ENCODE measurements at places on chromosomes 12 and 14. TPM values are rescaled to one million over a fixed set of nuclear protein-coding genes. Genes with fewer than 3 reads are reported as not detected.

GRCh38 chr14:44763356-44763755 is 198.4 kb downstream of the KLHL28 start:
- DNase-seq: no peak

MON2 gene
- polyA plus RNA-seq: 80.5 TPM

DNA sequence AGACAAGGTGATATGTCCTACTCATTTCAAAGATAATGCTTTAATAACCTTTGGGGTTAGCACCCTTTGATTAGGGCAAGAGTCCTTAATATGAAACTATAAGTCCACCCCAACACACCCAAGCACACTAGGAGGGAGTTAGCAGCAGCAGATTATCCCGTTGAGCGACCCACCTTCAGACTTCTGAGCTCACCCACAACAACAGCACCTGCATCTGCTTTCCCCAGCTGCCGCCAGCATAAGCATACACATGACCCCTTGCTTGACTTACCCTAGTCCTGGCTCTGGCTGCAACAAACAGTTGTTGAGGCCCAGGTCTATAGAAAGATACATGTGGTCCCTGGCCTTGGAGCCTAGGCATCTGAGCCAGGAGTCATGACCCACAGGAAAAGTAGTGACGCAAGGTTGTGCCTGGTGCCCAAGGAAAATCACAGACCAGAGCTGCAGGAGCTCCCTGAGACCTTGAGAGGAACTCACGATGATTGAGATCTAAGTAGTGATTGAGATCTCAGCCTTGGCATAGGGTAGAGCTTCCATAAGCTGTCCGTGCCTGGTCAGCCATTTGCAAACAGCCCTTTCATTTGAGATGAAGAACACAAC is 19.0 kb downstream of the ZDHHC22 start:
- DNase-seq: no peak

DNA sequence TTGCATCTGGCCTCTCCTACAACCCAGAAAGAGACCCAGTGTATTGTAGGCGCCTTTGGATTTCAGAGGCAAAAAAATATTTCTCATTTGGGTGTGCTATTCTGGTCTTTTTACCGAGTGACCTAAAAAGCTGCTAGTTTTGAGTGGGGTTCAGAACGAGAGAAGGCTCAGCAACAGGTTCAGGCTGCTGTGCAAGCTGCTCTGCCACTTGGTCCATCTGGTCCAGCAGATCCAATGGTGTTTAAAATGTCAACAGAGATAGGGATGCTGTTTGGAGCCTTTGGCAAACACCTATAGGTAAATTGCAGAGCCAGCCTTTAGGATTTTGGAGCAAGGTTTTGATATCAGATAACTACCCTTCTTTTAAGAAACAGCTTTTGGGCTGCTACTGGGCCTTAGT is 25.3 kb upstream of the DYRK2 start:
- DNase-seq: no peak

- no peak for DNase-seq
Measured at GRCh38 chr12:52041695-52042123, 9.5 kb upstream of the NR4A1 start.

GRCh38 chr14:89614009-89614691 is 197.1 kb upstream of the FOXN3 start:
- DNase-seq: no peak

WDHD1 gene
- polyA plus RNA-seq: 22.3 TPM

DNA sequence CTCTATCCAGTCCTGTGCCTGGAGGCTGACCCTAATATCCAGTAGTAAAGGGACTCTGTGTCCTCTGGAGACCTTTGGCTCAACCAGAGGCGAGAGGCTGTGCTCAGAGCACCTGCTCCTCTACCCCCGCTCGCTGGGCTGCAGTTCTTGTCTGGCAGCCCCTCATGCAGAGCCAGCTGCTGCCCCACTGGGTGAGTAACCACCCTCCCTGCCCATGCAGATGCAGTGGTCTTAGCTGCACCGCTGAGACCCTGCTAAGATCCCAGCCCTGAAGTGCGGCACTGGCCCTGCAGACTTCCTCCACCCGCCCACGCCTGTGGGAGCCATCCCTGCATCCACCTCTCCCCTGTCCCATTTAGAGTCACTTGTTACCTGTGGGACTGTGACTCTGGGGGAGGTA is 347.5 kb upstream of the SFSWAP start:
- no peak for DNase-seq
